ENCODE measurements at places on chromosomes 4 and X.

- DNase-seq, result peak; percentile 70
Measured at GRCh38 chr4:158823461-158823873, 54.6 kb downstream of the FNIP2 start.

DNA sequence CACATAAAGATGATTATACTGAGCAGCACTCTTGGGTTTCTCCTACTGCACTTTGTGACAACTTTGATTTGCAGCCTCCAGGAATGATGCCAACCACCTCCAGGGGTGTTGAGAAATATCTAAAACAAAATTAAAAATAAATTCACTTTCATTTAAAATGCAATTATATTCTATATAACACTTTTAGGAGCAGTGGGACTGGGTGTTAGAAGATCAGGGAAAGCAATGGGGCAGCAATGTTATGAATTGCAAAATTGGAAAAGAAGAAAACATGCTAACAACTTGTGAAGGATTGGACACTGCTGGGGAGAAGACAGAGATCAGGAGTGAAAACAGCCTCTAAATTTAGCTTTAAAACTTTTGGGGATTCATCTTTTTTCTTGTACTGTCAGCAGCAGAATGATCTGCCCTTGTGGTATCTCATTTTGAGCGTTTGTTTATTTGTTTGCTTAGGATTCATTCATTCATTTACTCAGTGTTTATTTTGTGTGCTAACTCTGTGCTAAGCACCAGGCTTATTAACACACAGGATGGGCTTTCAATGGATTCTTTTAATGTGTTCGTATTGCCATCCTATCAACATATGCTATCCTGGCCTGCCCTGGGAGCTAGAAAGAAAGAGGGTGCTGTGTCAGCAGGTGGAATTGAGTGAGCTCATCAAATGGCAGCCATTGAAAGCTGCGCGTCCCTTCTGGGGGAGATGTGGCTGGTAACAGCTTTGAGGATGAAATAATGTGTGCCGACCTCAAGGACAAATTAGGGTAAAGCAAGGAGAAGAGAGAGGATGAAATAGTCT, 96.5 kb downstream of the FRMPD4 start:
- DNase-seq, result no peak

DNA sequence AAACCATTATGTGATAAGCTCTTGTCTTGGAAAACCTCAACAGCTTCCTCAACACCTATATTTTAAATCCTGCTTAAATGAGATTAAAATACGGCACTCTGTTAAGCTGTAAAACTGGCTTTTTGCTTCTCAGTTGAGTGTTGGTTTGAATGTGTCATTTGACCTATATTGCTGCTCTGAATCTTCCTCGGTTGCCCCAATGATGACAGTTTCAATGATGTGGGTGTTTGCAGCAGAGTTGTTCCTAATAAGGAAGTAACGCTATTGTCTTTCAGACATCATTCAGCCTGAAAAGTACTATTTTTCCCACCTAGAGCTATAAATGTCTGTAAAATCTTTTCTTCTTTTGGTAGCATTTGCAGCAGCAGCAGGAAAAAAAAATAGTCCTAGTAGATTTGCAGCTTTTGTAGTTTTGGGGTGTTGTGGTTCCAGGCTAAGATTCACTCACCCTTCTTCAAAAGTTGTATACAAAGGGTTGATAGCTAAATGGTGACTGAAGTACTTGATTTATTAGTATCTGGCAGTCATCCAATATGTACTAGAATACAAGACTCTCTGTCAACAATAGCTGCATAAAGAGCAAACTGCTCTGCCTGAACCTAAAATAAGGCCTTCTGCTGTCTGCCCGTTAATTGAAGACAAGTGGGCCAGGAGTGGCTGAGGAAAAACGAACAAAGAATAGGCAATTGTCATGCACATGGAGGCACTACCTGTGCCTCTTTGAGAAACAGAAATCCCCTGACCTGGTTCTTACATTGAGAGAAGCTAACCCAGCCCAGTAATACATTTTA, 333.1 kb downstream of the IL1RAPL1 start:
- DNase-seq, result no peak

DNA sequence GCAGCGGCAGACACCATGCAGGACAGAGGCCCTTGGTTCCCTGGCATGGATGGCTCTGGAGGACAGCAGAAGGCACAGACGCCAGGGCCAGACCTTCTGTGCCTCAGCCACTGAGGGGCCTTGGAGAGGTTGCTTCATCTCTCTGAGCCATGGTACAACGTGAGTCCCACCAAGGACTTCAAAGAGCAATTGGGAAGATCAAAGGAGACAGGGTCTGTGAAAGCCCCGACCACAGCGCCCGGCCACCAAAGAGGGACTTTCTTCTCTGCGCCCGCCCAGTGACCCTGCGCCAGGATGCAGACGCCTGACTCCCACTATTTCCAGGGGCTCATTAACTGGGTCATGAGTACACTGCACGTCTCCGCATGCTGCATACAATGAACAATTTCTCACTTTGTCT, 174.0 kb downstream of the AFAP1 start:
- no peak for DNase-seq

- peak; percentile 62 for DNase-seq
Measured at GRCh38 chrX:10617999-10618351, 2.4 kb downstream of the MID1 start.

- DNase-seq, result no peak
Measured at GRCh38 chrX:9862953-9863352, 76.7 kb downstream of the SHROOM2 start.

GRCh38 chr4:151660676-151661075, 100.1 kb downstream of the GATB start:
- no peak for DNase-seq

DNA sequence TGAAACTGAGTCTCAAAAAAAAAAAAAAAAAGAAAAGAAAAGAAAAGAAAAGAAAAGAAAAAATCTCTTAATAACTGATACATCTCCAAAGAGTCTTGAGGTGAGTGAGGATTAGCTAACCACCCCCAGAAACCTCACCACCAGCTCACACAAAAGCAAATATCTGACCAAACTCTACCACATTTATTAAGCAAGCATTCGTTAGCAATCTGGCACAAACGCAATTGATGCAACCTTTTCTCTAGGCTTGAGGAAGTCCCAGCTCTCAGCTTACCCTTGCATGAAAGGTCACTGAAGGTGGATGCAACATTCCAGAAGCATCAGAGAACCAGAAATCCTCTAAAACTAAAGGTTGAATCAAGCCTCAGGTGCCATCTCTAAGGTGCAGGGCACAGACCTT, 231.9 kb upstream of the BCOR start:
- DNase-seq, result no peak

- DNase-seq, result no peak
Measured at GRCh38 chrX:47080215-47080914, 2.1 kb downstream of the RGN start.

- DNase-seq, result no peak
Measured at GRCh38 chr4:132859929-132860328, 289.2 kb upstream of the PCDH10 start.

- peak; percentile 39 for DNase-seq
Measured at GRCh38 chr4:15100994-15101695, 98.9 kb downstream of the CPEB2 start.

- DNase-seq, result peak; percentile 91
Measured at GRCh38 chrX:109826954-109827708, 94.1 kb upstream of the ACSL4 start.

DNA sequence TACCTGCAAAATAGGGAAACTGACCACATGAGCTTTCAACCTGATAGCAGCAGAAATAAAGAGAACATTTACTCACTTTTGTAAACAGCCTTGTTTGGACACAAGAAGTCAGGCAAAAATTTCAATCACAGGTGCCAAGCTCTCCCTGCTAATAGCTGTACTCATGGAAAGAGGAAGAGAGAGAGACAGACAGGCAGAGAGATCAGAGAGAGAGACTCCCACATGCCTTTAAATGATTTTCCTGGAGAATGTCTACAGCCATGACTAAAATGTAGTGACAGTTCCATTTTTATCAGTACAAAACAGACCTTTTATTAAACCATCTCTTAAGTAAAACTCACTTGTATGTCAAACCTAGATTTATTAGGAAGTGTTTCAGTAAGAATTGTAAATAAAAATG, 752.9 kb downstream of the TRAM1L1 start:
- DNase-seq, result no peak

- DNase-seq, result no peak
Measured at GRCh38 chr4:172650758-172651530, 517.7 kb upstream of the GALNT7 start.

DNA sequence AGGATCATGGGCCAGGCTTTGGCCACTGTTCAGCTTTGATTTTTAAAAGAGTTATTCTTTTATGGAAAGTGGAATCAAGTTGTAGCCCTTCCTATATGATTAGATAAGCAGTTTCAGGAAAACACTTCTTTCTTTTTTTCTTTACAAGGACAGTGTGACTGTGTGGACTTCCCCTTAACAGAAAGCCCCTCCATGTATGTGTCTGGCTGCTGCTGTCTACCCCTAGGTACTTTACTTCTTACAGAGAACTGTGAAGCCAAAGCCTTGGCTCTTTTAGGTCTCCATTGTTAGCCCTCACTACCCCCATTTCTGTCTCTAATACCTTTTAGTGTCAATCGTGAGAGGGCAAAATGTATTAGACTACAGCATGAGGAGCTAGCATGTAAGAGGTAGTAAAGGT, 19.1 kb downstream of the VSIG1 start:
- no peak for DNase-seq

DNA sequence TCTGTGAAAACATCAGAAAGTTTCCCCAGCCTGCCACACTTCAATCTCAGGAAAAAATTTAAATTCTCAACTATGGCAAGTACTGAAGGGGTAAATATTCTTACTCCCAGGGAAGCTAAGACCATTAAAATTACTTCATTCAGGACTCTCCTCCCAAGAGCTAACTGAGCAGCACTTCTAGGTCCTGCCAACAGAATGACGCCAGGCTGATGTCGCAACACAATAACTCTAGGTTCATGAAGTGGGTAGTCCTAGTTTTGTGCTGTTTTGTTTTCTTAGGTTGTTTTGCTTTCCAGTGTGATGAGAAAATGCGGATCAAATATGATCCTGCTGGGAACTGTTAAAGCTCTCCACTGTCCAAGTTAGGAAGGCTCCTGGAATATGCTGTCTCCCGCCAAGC, 180.0 kb downstream of the NKX6-1 start:
- no peak for DNase-seq

DNA sequence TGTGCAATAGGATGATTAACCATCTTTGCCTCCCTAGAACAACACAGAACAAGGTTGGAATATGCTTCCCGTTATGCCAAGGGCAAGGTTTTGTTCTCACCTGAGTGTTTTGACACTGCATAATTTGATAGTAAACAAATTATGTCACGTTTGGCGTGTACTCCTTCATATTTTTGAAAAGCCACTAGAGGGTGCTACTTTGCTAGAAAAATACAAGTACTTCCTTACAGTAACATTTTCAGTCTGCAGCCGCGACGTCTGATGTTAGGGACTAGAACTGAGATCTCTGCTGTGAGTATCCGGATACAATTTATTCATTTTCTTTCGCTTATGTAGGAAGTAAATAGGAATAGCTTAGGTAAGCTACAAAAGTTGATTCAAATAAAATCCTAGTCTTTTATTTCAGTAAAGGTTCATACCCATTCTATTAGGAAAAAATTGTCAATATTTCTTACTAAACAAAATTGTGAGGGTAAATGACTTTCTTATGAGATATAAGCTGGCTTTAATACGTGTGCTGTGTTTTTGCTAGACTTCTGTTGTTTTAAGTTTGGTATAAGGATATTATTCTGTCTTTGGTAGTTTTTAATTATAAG, 181.1 kb upstream of the WDFY3 start:
- peak; percentile 64 for DNase-seq

DNA sequence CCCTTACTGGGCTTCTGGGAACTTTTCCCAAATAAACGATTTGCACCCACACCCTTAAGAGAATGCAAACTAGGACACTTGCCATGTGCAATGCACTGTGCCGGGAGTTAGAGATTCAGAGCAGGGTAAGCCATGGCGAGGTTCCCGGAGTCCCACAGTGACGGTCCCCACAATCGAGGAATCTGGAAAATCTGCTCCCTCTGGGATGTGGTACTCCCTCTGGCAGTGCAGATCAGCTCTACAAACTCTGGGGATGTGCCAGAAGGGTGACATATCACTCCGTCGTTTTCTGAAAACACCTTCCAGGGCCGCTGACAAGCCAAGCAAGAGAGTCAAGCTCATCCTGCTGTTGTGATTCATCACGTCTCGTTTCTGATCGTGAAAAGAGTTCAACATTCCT, 537.5 kb downstream of the BCOR start:
- DNase-seq, result no peak

DNA sequence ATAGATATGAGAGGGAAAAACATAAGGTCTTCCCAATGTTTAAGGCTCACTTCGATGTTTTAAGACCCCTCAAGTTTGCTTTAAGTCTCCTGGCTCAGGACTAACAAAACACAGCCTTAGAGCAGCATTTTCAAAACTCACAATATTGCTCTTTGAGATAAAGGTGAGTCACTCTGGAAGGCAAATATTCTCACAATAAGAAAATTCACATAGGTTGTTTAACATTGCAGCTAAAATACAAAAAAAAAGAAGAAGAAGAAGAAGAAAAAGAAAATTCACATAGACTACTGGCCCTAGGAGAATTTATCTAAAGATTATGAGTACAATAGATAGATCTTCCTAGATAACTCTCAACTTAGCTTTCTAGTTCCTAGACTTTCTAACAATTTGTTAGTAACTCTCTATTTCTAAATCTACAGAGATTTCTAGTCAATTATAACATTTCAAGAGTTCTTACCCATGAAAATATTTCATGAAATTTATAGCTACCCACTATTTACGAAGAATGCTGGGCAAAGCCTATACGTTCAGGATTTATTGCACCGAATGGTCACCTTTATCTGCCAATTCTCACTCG, 267.0 kb downstream of the CHIC1 start:
- no peak for DNase-seq

DNA sequence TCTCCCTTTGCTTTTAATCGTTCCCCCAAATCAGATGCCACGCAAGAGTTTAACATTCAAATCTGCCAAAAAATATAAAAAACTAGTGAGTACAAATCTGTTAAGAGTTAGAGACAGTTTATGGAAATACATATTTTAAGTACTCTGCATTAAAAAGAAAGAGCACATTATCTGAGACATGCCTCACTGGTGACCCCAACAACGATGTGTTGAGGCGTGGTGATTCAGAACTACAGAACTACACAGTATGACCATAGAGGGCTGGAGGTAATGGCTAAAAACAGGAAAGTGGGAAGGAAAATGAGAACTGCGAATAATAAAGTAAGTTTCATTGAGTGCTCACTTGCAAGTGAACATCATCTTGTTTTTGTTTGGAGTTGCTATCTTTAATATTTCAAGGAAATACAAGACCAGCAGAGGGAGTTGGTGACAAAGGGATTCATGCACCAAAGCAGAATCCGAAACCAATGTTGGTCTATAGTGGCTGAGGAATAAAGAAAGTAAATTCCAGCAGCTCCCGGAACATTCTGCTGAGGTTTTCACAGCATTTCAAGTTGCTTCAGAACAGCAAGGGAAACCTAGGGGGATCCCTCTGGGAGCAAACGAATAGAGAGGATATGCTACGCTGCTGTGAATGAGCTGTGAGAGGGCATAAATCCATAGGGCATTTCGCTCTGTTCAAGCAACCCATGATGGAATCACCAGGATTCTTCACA, 92.2 kb downstream of the DCHS2 start:
- peak; percentile 41 for DNase-seq

DNA sequence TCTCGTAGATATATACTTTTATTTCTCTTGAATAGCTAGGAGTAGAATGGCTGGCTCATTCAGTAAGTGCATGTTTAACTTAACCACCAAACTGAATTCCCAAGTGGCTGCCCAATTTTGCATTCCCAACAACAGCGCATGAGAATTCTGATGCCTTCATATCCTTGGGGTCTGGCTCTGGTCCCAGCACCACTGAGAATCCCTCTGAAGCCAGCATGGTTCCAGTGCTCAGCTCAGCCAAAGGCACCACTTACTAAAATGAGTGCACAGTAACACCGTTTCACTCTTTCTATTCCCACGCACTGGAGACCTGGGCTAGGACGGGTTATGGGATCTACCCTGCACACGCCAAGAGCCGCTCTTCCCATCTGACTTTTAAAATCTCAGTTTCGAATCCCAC, 60.4 kb downstream of the CASP3 start:
- peak; percentile 7 for DNase-seq
